ENCODE measurements at places on chromosomes 2 and 18. TPM values are rescaled to one million over a fixed set of nuclear protein-coding genes. Genes with fewer than 3 reads are reported as not detected.

DPYSL5 gene
- not detected for total RNA-seq

GPR75 gene
- total RNA-seq = 4.5 TPM

ANKRD30BL gene
- not detected for total RNA-seq

IL18RAP gene
- not detected for total RNA-seq

Measured in articular chondrocyte of knee joint (primary cell).